ENCODE measurements at places on chromosomes 12 and 14.

GRCh38 chr12:109949089-109949488, 47.1 kb downstream of the GIT2 start:
- no peak for DNase-seq

GRCh38 chr14:87334997-87335685, 657.8 kb downstream of the GALC start:
- no peak for DNase-seq

DNA sequence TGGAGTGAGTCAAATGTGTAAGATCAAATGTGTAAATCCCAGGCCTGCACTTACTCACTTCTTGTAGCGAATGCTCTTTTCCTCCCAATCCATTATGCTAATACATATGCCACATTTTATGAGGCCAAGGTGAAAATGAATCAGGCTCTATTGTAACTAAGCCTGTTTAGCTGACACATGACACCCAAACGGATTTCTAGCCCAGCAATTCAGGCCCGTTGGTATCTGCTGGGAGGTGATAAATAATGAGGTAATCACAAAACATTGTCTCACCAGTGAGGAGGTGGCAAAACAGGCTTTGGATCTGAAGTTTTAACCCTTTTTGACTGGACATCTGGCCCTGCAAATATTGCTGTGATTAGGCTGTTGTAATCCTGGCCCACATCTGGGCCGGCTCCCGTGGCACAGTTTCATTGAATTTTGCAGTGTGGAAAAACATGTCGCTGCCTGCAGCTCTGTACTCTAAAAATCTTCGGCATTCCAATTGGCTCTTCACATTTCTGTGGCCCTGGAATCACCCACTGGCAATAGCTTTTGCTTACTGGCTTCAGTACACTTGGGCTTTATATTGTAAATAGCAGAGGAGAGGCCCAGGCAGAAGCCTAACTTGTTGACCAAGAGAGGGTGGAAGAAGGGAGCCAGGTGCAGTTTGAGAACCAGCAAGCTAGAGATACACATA, 106.1 kb downstream of the PAX9 start:
- DNase-seq: no peak

DNA sequence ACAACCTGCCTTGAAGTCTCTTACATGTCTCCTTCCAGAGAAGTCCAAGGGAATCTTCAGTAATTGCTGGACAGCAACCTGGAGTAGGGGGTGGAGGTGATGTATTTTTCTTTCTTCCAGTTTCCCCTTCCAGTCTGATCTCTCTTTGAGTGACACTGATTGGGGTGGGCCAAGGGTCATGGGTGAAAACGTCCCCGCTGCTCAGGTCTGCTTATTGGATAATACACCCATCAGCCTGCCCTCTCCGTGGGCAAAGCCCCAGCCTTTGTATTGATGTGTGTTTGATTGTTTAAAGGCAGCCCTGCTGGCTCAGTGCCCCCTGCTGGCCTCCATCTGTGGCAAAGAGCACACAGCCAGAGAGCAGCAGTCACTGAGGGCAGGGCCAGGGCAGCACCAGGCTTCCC, 35.7 kb upstream of the ATP2A2 start:
- no peak for DNase-seq

GRCh38 chr12:108215458-108215857, 86.4 kb downstream of the WSCD2 start:
- no peak for DNase-seq

DNA sequence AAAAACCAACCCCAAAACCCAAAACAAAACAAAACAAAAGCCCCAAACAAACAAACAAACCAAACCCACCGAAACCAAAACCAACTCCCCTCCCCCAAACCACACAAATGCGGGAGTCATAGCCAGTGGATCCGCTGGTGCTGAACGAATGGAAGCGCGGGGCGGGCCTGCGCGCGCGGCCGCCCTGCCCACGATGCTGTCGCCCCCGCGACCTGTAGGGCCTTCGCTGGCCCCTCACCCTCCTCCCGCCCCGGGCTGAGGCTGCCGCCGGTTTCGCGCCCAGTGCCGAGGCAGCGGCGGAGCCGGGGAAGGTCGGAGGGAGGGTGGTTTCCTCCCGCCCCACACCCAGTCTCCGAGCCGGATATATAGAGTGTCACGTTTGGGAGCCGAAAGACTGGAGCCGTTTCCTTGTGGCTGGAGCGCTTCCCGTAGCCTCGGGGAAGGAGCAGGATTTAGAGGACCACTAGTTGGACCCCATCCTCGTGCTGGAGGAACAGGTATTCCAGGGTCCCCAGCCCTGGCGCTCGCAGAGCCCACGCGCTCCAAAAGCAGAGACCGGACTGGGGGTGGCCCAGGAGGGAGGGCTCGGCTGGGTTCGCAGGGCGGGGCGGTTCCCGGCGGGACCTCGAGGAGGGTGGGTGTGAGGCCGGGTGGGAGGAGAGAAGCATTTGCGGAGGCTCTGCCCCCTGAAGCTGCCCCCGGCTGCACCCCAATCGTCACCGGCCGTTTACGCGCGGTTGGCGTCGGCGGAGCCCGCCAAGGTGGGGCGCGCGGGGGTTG, at the start of gene FAR2:
Gene FAR2 (plus strand): TSS at position 368 of the 780 bp plus-strand sequence. CDS start 121,172 bp downstream, outside the sequence.
- DNase-seq: peak; percentile 44

- DNase-seq: no peak
Observed at GRCh38 chr14:104346608-104347007, 208.2 kb downstream of the KIF26A start.

- DNase-seq: no peak
Observed at GRCh38 chr14:100549834-100550625, 37.2 kb downstream of the BEGAIN start.

GRCh38 chr12:98793121-98793520, 148.0 kb downstream of the APAF1 start:
- DNase-seq: no peak

DNA sequence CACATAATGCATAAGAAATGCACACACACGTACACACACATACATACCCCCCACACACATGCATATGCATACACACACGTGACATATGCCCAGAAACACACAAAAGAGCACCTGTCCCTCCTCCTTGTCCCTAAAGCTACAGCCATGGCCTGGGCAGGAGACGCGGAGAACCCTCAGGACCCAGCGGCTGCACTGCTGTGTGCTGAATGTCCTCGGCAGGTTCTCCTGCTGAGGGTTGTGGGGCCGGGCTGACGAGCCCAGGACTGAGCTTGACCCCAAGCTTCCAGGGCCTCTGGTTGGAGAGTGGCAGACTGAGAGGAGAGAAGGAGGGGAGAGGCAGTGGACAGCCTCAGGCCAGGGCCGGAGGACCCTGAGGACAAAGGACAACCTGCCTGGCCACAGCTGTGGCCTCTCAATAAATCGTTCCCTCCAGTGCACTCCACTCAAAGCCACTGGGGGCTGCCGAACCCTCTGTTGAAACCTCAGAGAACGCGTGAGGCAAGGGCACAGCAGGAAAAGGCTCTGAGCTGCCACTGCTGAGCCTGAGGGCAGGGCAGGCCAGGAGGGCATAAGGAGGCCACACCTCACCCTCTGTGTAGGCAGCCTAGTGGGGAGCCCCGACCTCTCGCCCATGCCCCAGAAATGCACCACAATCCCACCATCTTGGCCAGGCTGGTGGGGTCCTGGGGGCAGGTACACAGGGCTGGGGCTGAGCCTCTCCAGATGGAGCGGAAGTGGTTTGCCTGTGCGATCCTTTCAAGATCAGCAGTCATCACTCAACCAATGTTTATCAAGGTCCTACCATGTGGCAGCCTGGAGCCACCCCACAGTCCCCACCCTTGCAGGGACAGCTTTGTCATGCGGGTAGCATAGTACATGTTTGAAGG, 3.1 kb downstream of the CACNA2D4 start:
- DNase-seq: no peak

DNA sequence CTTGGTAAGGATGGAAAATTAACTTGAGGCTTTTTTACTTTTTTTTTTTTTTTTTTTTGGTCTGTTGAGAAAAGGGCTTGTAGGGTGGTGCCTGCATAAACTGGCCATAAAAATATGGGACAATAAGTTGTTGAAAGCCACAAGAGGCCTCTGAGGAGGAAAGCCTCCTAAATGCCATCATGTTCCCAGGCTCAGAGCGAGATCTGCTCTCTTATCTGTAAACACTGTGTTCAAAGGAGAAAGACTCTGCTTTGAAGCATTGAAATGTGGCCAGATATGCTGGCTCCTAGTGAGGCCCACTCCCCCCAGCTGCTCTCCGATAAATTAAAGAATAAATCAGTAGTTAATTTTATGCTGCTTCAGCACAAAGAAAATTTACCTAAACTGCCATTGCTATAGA, 504.9 kb downstream of the DIO2 start:
- DNase-seq: no peak

- DNase-seq: no peak
Observed at GRCh38 chr14:44782775-44783238, 178.9 kb downstream of the KLHL28 start.

DNA sequence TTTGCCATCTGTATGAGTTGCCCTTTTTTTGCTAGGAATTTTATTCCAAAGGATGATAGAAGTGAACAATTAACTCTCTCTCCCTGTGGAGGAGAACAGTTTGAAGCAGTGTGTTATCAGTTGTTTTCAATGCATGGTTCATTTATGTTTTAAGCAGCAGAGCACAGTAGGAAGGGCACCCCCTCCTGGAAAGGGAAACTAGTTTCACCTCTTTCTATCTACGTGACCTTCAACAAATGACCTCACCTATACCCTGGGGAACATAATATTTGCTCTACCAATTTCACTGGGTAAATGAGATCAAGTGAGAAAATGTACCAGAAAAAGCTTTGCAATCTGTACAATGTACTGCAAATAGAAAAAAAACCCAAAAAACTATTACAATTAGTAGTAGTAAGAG, 5.4 kb upstream of the DCP1B start:
- DNase-seq: no peak

DNA sequence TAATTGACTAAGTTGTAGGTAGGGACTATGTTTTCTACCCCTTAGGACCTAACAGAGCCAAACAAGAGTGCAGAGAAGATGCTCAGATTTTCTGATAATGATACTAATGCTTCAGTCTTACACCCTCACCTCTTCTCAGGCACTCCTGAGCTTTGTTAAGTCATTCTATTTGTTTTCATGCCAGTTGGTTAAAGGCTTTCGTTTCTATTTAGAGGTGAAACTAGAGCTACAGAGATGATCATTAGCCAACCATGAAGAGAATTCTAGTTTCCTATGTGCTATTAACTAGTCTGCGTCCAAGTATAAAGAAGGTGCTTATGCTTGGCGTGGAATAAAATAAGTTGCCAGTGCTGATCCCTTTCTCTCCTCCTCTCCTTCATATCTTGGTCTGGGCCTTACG, 34.6 kb upstream of the PYGL start:
- DNase-seq: no peak
